DMS53 (cell line): ENCODE measurements at places on chromosomes 13 and 19.

DNA sequence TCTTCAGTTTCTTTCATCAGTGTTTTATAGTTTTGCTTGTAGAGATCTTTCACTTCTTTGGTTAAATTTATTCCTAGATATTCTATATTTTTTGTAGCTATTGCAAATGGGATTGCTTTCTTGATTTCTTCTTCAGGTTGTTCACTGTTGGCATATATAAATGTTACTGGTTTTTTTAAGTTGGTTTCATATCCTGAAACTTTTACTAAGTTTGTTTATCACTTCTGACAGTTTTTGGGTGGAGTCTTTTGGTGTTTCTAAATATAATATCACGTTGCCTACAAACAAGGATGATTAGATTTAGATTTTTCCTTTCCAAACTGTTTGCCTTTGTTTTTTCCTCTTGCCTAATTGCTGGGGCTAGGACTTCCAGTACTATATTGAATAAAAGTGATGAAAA is 109.7 kb downstream of the PAN3 start:
- no peak for DNase-seq

GRCh38 chr19:47523473-47523872 is 8.6 kb upstream of the NAPA start:
- DNase-seq: peak; percentile 73

GRCh38 chr13:23516190-23516589 is 54.0 kb upstream of the TNFRSF19 start:
- no peak for DNase-seq

- no peak for DNase-seq
These were observed 354.1 kb downstream of the KLF5 start for GRCh38 chr13:73412933-73413332.

DNA sequence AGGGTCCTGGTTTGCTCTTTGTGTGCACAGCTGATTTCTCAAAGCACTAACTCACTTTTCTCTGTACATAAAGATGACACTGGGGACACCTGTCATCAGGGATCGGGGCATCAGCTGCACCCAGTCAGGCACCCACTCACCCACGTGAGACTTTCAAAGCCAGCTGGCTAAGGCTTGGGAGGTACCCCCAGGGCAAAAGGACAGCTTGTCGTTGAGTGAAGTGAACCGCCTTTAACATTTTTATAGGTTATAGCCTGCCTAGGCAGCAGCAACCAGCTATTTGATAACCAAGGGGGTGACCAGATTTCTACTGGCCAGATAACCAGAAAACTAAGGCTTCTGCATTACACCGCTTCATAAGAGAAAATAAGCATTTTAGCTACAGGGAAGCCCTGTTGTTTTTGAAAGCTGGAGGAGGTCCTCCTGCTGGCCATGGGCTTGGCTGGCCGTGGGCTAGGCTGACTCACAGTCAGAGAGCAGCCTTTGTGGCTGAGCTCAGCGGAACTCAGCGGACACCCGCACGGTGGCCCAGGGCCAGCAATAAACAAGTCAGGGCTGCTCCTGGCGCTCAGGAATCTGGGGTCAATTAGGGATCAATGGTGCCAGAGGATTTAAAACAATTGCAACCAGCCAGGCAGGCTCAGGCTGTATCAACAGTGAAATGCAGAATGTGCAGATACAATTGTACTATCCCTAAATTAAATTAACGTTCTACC is 57.1 kb downstream of the ALOX5AP start:
- no peak for DNase-seq

DNA sequence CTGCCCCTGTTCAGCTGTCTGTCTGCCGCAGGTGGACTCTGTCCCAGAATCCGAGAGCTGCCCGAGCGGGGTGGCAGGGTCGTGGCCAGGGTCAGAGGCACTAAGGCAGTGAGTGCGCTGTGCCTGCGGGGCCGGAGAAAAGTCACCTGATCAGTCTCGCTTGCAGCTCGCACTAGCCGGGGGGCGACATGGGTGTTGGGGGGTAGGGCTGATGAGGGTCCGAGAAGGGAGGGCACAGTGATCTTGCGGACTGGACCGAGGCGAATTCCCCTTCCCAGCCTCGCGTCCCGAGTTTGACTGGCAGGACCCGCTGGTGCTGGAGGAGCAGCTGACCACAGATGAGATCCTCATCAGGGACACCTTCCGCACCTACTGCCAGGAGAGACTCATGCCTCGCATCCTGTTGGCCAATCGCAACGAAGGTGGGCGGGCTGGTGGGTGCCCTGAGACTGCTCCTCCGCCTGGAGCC is 627 bp downstream of the GCDH start:
- DNase-seq: peak; percentile 40

GRCh38 chr13:27425918-27426630 is 1.7 kb downstream of the GTF3A start:
- DNase-seq: peak; percentile 96

- DNase-seq: no peak
These were observed 4.8 kb upstream of the UCHL3 start for GRCh38 chr13:75544681-75545330.

DNA sequence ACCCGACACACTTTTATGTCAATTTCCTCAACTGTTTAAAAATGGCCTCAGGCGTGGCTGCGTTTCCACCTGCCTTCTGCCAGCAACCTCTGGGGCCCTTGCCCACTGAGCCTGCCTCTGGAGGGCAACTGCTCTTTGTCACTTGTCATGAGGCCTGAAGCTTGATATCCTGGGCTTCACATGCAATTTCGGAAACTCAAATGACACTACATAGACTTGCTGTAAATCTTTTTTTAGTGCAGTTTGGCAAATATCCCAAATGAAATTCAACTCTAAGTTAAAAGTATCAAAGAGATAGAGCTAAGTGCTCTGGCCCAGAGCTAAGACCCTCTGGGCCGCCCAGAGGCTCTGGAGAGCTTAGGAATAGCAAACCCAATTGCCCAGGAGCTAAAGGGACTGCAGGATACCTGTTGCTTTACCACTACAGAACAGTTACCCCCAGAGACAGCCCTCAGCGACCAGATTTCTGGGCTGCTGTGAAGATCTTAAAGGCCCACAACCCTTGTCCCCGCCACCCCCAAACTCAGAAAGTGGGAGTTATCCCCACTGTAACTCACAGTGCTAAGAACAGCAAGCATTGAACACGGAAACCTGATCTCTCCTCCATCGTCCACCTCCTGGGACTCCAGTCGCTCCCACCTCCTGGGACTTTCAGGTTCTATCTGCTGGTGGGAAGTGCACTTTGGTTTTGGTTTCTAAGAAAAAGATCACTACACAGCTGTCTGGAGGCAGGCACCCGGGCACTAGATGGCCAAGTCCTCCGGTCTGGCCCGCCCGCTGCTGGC is 19.4 kb downstream of the GJA3 start:
- DNase-seq: peak; percentile 13

DNA sequence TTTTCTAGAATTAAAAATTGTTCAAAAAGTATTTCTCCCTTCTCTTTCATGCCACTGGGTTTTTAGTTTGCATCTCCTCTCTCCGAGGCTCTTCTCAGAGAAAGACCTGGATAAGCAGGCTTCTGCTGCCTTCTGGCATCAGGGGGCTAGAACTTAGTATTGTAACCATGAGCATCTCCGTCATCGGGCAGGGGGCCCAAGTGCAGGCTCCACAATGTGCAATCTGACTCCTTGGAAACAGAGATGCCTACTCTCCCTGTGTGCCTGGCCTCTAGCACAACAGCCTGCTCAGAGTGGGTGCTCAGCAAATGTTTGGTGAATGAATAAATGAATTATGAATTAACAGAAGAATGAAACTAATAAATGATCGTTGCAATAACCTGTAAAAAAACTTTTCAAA is 45.6 kb upstream of the MTIF3 start:
- DNase-seq: no peak

DNA sequence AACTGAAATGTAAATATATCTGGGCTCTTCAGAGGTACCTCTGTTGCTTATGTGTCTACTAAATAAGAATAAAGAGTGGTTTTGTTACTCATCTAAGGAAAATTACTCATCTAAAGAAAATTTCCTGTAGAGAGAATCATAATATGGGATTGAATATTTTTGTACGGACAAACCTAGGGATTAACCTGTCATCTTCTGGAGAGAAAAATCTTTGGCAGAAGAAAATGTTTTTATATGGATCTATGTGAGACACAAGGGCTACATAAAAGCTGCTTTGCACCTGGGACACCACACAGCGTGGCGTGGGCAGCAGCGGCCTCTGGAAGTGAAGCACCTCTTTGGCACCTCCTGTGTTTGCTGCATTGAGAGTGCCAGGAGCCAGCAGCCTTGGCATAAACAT is 242.9 kb upstream of the DACH1 start:
- DNase-seq: no peak

GRCh38 chr13:114257014-114257413 is 22.3 kb downstream of the CDC16 start:
- no peak for DNase-seq

GRCh38 chr19:21210037-21210621 is 68.3 kb downstream of the ZNF431 start:
- DNase-seq: peak; percentile 25

DNA sequence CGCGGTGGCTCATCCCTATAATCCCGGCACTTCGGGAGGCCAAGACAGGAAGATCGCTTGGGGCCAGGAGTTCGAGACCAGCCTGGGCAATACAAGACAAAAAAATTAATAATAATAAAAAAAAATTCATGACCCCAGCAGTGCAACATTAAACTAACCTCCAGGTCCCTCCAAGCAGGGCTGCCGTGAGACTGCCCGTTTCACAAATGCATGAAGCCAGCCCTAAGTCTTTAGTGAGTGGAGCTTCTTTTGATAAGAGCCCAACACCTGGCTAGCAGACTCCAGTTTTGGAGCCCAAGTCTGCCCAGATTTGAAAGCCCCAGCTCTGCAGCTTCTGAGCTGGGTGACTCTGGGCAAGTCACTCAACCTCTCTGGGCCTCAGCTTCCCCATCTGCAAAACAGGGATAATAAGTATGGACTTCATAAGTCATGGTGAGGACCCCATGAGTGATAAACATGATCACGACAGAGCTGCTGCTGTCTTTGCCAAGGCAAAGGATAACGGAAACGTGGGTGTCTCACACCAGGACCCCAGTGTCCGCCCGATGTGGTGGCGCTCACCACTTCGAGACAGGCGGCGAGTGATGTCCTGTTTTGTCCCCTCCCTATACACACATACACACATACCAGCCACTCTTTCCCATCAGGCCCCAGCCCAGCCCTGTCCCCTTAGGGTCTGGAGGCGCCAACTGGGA is 38.4 kb upstream of the NANOS3 start:
- no peak for DNase-seq

DNA sequence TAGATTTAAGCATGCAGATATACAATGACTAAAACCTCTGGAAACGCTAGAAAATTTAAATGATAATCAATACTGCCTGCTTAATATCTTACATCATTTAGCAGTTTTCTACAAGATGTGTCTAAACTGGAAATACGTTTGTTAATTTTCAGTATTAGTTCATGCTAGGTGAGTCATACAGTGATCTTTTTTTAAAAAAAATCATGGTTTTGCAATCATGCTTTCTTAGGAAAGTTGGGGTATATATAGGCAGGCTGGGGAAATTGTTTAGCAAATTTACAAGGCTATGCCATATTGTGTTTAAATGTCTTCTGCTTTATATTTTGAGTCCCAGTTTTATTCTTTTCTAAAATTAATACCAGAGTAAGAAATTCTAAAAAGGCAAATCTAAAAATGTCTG is 245.4 kb upstream of the SPRY2 start:
- DNase-seq: no peak

- no peak for DNase-seq
These were observed 13.1 kb downstream of the NOP53 start for GRCh38 chr19:47758443-47758804.

DNA sequence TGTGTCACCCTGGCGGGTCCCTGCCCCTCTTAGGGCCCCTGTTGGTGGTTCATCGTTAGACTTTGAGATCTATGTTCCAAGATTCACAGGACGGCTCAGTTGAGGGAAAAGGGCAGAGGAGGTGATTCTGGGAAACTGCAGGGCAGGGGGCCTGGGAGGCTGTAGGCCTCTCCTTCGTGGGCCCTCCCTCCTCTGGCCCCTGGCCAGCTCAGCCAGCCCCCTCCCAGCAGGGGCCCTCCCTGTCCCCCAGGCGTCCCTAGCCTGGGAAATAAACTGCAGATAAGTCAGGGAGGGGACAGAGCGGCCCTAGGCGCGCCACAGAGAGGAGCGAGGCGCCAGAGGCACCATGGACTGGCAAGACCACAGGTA is 6.5 kb downstream of the HIF3A start:
- DNase-seq: no peak

DNA sequence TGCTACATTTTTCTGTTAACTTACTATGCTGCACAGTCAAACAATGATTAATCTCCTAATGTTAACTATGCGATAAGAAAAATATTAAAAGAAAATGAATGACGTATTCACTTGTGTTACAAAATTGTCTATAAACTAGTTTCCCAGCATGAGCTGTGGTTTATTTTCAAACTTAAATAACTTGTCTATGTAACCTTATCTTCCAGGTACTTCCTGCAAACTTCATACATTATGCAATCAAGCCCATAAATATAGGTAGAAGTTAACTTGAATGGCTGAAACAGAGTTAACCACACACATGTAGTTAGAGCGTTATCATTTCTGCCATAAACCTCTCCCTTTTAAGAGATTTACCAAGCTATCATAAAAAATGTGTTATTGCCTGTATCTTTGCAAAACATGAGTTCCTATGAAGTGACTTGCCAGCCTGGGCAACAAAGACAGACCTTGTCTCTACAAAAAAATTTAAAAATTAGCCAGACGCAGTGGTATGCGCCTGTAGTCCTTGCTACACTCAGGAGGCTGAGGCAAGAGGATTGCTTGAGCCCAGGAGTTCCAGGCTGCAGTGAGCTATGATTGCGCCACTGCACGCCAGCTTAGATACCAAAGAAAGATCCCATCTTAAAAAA is 17.7 kb upstream of the KLF5 start:
- no peak for DNase-seq

- DNase-seq: no peak
These were observed 303.5 kb downstream of the DLEU7 start for GRCh38 chr13:50539791-50540530.

- no peak for DNase-seq
These were observed 146.2 kb downstream of the ABCC4 start for GRCh38 chr13:95155093-95155492.

DNA sequence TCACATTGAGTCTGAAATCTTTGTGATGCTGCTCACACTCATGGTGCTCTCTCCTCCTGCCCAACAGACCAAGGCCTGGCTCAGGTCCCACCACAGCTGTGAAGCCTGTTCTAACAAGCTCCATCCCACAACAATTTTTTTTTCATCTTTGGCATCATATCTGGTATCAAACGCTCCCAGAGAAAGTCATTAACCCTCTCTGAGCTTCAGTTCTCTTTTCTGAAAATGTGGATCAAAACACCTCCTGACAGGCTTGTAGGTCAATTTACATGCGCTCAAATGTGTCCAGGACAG is 224.4 kb downstream of the LACC1 start:
- DNase-seq: no peak

- DNase-seq: no peak
These were observed 217.0 kb upstream of the PRR20A start for GRCh38 chr13:56923626-56924140.

DNA sequence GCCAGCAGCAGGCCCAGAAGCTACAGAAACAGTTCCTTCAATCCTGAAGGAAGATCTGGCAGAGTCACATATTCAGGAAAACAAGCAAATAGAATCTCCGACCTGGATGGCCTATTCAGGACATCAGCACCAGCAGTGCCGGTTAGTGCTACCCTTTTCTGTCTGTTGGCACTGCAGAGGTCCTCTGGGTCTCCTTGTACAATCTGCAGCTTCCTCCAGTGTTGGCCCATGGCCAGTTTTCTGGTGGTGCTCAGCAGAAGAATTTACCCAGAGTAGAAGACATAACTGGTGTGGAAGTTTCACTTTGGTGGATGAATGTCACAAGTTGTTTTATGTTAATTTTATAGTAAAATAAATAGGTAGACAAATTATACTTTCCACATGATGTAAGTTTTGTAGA is 498.1 kb downstream of the COG6 start:
- DNase-seq: no peak
